ENCODE measurements at places on chromosomes 7 and 10.

DNA sequence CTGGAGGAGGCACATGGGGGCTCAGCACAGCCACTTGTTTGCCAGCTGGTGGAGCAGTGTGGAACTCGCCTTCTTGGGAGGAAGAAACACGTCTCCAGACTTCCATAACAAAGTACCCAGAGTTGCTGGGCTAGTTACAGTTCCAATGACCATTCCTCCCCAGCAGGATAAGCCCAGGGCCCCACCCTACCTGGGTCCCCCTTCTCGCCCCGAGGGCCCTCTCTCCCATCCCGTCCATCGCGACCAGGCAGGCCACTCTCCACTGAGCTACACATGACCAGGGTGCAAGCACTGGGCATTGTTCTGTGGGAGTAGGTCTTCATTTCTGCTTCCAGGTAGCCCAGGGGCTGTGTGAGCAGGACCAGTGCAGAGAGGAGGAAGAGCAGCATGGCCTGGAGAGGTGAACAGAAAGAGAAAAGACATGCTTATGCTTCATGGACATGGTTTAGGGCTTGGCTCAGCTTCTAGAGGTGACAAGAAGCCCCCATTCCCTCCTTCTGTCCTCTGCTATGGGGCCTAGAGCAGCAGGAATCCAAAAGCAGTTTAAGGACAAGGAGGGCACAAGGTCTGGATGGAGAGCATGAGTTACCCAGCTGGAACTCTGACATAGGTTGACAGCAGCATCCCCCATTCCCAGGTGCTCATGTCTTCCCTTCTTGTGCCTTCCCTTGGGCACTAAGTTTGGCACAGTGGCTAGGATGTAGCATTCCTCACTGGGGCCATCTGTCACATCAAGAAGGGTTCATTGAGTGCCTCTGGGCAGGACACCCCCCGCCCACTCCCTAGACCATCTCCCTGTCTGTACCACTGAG, 2.4 kb downstream of the SFTPD start:
- peak; percentile 88 for DNase-seq

GRCh38 chr7:26153241-26153822, 1.3 kb downstream of the NFE2L3 start:
- DNase-seq = no peak

DNA sequence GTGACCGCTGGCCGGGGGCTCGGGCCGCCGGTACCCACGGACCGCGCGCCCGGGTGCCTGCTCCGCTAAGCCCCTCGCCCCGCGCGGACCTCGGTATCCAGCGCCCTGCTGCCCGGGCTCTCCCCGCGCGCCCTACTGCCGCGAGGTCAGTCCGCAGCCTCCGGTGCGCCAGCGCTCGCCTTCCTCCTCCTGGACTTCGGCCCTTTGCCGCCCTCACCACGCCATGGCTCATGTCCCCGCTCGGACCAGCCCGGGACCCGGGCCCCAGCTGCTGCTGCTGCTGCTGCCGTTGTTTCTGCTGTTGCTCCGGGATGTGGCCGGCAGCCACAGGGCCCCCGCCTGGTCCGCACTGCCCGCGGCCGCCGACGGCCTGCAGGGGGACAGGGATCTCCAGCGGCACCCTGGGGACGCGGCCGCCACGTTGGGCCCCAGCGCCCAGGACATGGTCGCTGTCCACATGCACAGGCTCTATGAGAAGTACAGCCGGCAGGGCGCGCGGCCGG, 483 bp downstream of the GDF10 start:
- DNase-seq = no peak

DNA sequence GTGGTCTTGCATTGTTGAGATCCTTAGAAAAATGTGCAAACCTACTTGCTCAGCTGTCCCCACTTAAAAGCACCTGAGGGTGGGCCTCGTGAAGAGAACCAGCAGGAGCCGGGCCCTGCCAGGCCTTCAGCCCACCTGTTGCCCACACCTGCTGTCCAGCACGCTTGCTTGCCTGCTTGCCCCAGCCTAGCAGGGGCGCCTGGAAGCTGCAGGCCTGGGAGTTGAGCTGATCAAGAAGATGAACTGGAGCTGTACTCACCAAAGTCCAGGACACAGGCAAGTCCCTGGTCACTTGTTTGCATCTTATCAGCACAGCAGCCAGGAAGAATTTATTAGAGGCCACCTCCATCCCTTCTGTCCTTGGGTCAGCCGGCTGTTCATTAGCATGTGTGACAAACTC, 23.2 kb downstream of the CYP26A1 start:
- DNase-seq = peak; percentile 90

DNA sequence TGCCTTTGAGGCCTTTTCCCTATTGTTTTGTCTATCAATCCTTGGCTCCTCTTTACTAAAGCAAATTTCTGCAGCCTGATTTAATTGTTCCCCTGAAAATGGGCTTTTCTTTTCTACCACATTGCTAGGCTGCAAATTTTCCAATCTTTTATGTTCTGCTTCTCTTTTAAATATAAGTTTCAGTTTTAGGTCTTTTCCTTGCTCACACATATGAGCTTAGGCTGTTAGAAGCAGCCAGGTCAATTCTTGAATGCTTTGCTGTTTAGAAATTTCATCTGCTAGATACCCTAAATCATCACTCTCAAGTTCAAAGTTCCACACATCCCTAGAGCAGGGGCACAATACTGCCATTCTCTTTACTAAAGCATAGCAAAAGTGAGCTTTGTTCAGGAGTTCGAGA, 159.6 kb downstream of the ARL4A start:
- DNase-seq = no peak
